ENCODE measurements at places on chromosomes 13 and 19. TPM values are rescaled to one million over a fixed set of nuclear protein-coding genes. Genes with fewer than 3 reads are reported as not detected.

Gene ZNF471
- not detected for total RNA-seq

Gene PLK5
- not detected for total RNA-seq

Gene ZNF418
- 0.27 TPM for total RNA-seq

DNA sequence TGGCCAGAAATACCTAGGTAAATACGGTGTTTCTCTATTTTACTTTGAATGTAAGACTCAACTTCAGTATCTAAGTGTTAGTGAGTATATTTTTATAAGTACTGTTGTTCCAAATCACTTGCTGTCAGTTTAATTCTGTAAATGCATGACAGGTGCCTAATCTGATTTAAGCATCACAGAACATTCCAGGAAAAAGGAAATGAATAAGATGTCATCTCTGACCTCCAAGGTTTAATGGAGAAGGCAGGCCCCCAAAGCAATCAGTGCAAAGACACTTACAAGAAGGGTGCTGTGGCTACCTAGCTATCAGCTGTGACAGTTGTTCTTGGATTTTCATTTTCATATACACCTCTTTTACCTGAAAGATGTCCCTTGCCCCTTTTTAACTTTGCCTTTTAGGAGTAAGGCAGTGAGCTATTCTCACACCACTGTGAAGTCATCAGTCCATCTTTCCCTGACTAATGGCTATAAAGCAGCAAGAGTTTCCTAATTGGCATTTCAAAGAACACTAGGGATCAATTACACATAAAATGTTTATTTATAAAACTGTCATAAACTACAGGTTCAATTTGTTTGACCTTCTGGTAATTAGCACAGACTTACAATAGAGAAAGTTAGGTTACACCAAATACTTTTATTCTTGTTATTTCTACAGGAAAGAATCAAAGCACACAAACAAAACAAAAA is 427.6 kb downstream of the SPRY2 start:
- H3K4me3 ChIP-seq = no peak overlapping the region
- no peaks in the 10 kb centered on the region for H3K4me1 ChIP-seq
- no peaks in the 10 kb centered on the region for H3K36me3 ChIP-seq
- DNase-seq = no peak
- no peaks in the 10 kb centered on the region for H3K27me3 ChIP-seq

DNA sequence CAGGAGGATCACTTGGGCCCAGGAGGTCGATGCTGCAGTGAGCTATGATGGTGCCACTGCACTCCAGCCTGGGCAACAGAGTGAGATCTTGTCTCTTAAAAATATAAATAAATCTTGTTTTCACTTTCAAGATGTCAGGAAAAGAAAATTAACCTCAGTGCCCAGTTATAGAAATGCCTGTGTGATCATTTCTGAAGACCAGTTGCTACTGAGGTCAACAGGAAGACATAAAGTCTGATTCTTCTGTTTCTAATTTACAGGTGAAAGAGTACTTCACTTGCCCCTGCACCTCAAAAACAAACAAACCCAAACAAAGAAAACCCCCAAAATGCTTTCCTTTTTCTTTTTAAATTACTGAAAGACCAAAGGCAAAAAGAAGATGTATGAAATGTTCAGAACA is 174.3 kb upstream of the NBEA start:
- DNase-seq = no peak
- H3K4me1 ChIP-seq = no peaks in the 10 kb centered on the region
- H3K36me3 ChIP-seq = no peaks in the 10 kb centered on the region
- no peaks in the 10 kb centered on the region for H3K27me3 ChIP-seq
- H3K27ac ChIP-seq = no peak overlapping the region
- no peak overlapping the region for H3K4me3 ChIP-seq

DNA sequence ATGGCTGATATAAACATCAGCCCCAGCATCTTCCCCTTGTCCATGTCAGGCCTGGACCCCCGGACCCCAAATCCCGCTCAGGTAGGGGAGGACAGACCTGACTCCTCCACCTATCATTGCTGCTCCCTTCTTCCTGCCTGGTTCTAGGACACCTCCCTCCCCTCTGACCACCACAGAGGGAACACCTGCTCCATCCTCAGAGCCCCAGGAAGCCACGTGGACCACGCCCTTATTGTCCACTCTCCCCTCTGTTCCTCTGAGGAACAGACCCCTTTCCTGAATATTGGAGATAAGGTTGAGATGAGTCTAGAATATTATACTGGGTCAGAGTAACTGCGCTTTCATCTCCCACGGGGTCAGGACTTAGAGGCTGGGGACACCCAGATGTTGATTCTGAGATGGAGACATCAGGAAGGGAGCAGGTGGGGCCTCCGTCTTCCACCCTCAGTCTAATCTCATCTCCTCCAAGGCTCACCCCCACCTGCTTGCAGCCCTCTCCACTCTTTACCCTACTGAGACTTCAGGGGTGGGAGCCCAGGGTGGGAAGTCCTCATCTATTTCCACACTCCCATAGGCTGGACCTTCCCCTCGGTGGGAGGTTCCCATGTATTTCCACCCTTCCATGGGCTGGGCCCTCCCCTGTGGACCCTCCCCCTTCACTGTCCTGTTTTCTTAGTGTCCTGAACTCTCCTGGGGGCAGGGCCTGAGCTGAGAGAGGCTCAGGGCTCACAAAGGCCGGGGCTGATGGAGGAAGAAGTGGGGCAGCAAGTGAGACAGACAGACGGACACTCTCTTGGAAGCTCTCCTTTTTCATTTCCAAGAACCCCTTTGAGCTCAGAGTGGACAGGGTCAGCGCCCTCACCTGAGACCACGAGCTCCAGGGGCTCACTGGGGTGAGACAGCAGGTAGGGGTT is 2.7 kb downstream of the LILRA4 start:
- peaks cover 1% of the 10 kb centered on the region for H3K27me3 ChIP-seq
- H3K4me3 ChIP-seq = no peak overlapping the region
- no peaks in the 10 kb centered on the region for H3K4me1 ChIP-seq
- H3K36me3 ChIP-seq = no peaks in the 10 kb centered on the region

GRCh38 chr13:34748596-34748995 is 193.5 kb upstream of the NBEA start:
- DNase-seq = no peak
- no peak overlapping the region for H3K27ac ChIP-seq
- no peak overlapping the region for H3K4me3 ChIP-seq
- no peaks in the 10 kb centered on the region for H3K36me3 ChIP-seq
- peaks cover 15% of the 10 kb centered on the region for H3K27me3 ChIP-seq

DNA sequence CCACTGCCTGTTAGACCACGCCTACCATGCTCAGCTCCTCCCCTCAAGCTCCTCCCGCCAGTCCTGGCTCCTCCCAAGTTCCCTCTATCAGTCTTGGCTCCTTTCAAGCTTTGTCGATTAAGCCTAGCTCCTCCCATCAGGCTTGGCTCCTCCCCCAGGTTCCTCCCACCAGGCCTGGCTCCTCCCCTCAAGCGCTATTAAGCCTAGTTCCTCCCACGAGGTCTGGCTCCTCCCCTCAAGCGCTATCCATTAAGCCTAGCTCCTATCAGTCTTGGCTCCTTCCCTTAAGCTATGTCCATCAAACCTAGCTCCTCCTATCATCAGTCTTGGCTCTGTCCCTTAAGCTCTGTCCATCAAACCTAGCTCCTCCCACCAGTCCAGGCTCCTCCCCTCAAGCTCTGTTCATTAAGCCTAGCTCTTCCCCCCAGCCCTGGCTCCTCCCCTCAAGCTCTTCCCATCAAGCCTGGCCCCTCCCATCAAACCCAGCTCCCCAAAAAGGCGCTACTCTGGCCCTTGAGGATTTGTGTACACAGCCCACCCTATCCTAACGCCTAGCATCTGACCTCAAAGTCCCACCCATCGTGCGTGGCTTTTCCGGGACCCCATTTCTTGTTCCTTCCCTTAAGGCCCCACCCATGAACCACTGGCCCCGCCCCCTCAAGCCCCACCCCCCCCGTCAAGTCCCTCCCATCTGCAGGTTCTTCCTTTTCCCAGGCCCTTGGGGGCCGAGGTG is 10.0 kb downstream of the CAMSAP3 start:
- no peaks in the 10 kb centered on the region for H3K27me3 ChIP-seq
- DNase-seq = peak; percentile 57
- H3K36me3 ChIP-seq = peaks cover 33% of the 10 kb centered on the region
- H3K4me1 ChIP-seq = no peaks in the 10 kb centered on the region
- no peak overlapping the region for H3K27ac ChIP-seq
- H3K4me3 ChIP-seq = no peak overlapping the region

DNA sequence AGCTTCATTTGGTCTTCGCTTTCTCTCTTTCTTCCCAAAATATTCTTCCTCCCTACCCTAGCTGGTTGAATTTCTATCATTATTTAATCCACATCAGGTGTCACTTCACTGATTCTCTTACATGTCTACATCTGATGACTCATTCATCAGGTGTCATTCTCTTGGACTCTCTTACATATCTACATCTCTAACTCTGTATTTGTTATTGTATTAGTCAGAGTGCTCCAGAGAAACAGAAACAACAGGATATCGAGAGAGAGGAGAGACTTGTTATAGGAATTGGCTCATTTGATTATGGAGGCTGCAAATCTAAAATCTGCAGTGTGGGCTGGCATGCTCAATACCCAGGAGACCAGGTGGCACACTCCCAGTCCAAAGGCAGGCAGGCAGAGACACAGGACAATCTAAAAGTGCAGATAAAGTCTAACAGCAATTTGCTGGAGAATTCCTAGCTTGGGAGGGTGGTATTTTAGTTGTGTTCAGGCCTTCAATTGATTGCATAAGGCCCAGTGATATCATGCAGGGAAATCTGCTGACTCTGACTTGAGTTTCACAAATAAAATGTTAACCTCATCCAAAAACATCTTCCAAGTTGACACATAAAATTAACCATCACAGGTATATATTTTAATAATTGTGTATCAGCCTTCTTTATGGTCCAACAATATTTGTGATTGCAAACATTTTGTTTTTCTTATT is 541.4 kb upstream of the SLITRK5 start:
- no peak for DNase-seq
- H3K27ac ChIP-seq = no peak overlapping the region
- no peaks in the 10 kb centered on the region for H3K36me3 ChIP-seq
- H3K4me1 ChIP-seq = no peaks in the 10 kb centered on the region
- no peak overlapping the region for H3K4me3 ChIP-seq

DNA sequence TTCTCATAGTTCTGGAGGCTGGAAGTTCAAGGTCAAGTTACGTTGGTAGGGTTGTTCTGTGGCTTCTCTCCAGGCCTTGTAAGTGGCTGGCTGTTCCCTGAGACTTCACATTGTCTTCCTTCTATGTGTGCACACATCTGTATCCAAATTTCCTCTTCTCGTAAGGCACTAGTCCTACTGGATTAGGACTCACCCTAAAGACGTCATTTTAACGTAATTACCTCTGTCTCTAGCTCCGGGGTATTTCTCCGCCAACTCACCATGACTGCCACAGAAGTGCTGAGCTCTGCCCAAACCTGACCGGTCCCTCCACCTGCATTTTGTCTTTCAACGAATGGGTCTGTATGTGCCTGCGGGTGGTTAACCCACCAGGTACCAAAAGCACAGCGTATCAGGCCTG is 8.7 kb upstream of the SYDE1 start:
- H3K27ac ChIP-seq = no peak overlapping the region
- no peaks in the 10 kb centered on the region for H3K27me3 ChIP-seq
- no peak for DNase-seq
- H3K4me3 ChIP-seq = no peak overlapping the region
- H3K36me3 ChIP-seq = no peaks in the 10 kb centered on the region
